ENCODE measurements at places on chromosomes 1 and 21. TPM values are rescaled to one million over a fixed set of nuclear protein-coding genes. Genes with fewer than 3 reads are reported as not detected.

The TSPEAR gene
- total RNA-seq: not detected

The IGSF5 gene
- not detected for total RNA-seq

The SLAMF9 gene
- 0.41 TPM for total RNA-seq

The CAPN8 gene
- 1.00 TPM for total RNA-seq

The RORC gene
- total RNA-seq: 0.05 TPM

The MARK1 gene
- 0.11 TPM for total RNA-seq

The DCST2 gene
- total RNA-seq: 1.2 TPM

The C8A gene
- total RNA-seq: not detected

The TCP10L gene
- total RNA-seq: 0.80 TPM

The NPR1 gene
- total RNA-seq: 2.6 TPM

All from A549 treated with AZD2906 at 1 μM for 4 hours (cell line).